RPMI8226 (cell line): ENCODE measurements at places on chromosomes 1 and 21.
A peak's percentile ranks its signal among the peaks of the same experiment; 100 is the strongest.

DNA sequence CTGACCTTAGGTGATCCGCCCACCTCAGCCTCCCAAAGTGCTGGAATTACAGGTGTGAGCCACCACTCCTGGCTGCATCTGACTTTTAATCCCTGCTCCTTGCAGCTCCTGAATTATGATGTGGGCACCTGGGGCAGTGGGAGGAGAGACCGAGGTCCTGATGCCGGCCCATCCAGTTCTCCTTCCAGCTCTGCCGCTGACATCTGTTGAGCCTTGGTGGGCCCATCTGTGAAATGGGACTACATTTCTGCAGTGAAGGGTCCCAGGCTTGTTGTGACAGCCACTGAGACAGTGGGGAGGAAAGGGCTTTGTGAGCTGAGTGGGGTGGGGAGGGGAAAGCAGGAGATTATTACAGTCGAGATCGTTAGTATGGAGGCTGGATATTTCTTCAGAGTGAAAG, 11.8 kb downstream of the PLA2G2F start:
- no peak for DNase-seq

GRCh38 chr1:247204177-247204647, 32.4 kb upstream of the ZNF124 start:
- DNase-seq = no peak

GRCh38 chr1:199033661-199034060, 394.8 kb downstream of the PTPRC start:
- DNase-seq = no peak

GRCh38 chr1:15825800-15826199, 18.4 kb upstream of the UQCRHL start:
- DNase-seq = no peak

DNA sequence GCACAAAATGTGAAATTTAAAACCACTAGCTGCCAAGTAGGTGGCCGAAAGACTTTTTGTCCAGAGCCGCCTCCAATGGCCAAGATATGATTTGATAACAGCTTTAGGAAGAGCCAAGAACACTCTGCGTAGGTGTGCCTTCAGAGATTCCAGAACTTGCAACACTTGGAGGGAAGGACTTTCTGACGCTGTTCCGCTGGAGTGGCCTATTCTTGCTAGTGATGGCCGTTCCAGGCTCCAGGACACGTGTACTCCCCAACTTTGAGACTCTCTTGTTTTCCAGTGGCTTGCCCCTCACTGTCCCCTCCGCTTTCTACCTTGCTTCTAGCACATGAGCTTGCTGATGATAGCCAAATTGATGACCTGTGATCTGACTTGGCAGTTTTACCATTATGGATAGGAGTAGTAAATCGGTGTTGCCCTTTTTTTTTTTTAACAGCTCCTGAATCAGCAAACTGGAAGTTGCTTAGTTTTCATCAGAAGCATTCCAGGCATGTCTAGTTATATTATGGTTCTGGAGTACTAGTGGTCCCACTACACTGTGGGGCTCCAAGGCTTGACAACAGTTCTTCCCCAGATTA, 1.0 kb downstream of the PRDX6 start:
- DNase-seq = peak; percentile 37

GRCh38 chr1:200035956-200036618, 8.6 kb downstream of the NR5A2 start:
- DNase-seq = peak; percentile 3

- DNase-seq = no peak
Measured at GRCh38 chr21:43654806-43655489, 4.3 kb downstream of the HSF2BP start.

GRCh38 chr1:200034262-200034557, 6.7 kb downstream of the NR5A2 start:
- no peak for DNase-seq

DNA sequence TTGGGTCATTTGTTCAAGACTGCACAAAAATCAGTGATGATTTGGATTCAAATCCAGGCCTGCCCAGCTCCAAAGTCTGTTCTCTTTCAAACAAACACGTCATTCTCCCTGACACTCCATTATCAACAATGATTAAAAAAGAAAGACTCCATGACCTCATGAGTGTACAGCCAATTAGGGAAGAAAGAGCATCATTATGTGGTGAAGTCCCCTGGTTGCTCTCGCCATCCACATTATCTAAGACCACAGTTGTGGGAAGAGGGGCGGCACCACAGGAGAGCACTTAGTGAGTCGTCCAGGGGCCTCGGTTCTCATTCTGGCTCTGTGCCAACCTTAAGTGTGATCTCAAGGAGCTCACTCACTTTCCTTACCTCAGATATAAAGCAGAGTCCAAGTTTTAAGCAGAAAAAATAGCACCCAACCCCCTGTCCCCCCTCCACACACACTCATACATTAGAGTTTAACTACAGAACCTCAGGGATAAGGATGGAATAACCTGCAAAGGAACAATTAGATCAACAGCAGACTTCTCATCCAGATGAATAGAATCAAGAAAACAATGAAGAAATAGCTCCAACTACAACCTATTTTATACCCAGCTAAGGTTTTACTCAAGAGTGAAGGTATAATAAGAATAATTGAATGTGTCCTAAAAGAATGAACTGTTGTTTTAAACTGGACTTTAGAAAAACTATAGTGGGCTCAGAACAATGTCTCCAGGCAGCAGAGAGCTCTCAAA, 47.8 kb downstream of the COL6A1 start:
- no peak for DNase-seq

GRCh38 chr1:59434336-59434735, 137.4 kb downstream of the FGGY start:
- DNase-seq = no peak

DNA sequence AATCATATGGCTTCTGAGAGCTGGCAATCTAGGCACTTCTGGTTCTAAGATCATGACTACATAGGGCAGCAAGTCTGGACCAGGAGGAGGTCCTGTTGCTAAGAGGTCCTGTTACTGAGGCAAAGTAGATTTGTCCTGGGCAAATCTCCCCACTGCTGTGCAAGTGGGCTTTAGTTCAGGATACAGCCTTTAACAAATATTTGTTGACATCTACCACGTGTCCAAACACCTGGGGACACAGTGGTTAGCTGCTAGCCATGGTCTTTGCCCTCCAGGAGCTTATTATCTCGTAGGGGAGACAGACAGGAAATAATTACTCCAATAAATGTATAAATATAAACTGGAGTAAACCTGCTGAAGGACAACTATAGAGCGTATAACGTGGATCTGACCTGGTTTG, 3.2 kb downstream of the CGN start:
- DNase-seq = no peak

DNA sequence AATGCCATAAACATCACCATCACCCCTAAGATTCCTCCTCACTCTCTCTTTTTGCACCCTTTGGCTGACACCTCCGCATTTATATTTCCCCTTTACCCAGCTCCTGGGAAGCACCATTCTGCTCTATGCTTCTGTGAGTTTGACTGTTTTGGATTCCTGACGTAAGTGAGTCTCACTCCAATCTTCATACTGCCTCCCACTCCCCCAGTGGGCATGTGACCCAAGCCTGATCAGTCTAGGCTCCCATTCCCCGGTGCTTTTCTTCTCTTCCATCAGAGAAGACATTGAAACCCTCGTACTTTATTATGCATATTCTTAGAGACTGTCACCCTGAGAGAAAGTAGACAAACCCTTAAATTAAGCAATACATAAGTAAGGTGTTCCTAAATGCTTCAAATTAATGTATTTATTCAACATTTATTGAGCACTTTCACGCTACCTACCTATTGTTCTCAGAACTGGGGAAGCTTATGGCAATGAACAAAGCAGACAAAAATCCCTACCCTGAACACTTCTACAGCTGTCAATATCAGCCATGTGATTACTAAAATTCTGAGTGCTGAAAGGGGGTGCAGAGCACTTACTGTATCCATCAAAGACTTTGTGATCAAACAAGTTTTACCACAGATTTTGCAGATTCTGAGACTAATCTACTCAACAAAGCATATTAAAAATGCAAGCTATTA, 43.4 kb upstream of the DIPK1A start:
- no peak for DNase-seq

- DNase-seq = no peak
Measured at GRCh38 chr1:113850127-113850796, 21.2 kb downstream of the PTPN22 start.

GRCh38 chr1:30008372-30008997, 714.9 kb downstream of the MATN1 start:
- no peak for DNase-seq

DNA sequence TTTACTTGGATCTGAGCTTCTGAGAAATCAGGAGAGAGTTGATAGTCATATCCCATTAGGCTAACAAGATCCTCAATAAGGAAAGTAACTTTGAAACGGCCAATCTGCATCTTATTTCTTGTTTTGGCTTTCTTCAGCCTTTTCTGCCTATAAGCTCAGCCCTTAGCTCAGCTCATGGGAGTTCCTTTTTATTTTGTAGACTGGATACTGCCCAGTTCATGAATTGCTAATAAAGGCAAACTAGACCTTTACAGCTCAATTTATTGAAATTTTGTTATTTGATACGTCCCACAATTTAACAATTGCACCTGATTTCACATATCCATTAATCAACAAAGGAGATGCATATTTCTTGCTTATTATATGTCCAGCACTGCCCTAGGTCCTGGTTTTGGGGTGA, 22.7 kb downstream of the NENF start:
- DNase-seq = no peak

- peak; percentile 15 for DNase-seq
Measured at GRCh38 chr1:51936531-51936930, 54.0 kb downstream of the RAB3B start.

GRCh38 chr1:166390366-166391033, 223.7 kb upstream of the FAM78B start:
- DNase-seq = no peak

DNA sequence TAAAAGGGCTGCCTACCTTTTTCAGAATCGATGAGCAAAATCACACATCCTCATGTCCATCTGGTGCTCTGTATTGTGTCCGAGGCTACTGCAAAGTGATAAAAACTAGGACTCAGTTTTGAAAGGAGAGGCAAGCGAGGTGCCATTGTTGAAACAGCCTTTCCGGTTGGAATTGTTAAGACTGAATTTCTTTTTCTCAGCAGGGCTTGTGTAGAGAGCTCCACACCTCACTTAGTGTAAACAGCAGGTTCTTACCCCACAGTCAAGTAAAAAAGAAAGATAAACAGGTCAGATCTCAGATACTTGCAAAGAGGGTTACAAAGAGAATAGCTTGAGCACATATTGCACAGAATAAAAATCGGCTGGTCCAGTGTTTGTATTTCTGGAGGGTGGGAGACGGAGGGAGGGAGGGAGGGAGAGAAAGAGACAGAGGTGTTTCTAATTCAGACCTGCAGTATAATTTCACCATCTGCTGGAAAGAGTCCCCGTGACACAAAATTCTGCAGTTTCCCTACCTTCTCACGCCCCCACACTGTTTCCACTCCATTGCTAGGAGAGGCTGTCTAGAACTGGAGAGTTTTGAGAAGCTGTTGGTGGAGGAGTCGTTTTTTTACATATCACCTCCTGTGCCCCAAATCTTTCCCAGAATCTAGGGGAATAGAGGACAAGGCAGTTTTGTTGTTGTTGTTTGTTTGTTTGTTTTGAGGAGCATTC, 82.5 kb downstream of the EDEM3 start:
- DNase-seq = no peak

- DNase-seq = no peak
Measured at GRCh38 chr1:101043776-101044175, 18.2 kb upstream of the DPH5 start.

- no peak for DNase-seq
Measured at GRCh38 chr1:244394346-244394745, 57.4 kb downstream of the ADSS2 start.

DNA sequence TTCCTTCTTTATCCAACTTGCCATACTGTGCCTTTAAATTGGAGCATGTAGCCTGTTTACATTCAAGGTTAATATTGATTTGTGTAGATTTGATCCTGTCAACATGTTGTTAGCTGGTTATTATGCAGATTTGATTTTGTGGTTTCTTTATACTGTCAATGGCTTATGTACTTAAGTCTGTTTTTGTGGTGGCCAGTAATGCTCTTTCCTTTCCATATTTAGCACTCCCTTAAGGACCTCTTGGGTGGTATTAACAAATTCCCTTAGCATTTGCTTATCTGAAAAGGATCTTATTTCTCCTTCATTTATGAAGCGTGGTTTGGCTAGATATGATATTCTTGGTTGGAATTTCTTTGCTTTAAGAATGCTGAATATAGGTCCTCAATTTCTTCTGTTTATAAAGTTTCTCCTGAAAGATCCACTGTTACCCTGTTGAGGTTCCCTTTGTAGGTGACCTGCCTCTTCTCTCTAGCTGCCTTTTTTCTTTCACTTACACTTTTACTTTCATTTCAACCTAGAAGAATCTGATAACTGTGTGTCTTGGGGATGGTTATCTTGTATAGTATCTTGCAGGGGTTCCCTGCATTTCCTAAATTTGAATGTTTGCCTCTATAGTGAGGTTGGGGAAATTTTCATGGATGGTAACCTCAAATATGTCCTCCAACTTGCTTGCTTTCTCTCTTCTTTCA, 86.9 kb upstream of the NEGR1 start:
- no peak for DNase-seq

- DNase-seq = no peak
Measured at GRCh38 chr1:21815724-21816321, 3.8 kb downstream of the LDLRAD2 start.

GRCh38 chr1:31366796-31367195, 6.1 kb downstream of the FABP3 start:
- DNase-seq = no peak

DNA sequence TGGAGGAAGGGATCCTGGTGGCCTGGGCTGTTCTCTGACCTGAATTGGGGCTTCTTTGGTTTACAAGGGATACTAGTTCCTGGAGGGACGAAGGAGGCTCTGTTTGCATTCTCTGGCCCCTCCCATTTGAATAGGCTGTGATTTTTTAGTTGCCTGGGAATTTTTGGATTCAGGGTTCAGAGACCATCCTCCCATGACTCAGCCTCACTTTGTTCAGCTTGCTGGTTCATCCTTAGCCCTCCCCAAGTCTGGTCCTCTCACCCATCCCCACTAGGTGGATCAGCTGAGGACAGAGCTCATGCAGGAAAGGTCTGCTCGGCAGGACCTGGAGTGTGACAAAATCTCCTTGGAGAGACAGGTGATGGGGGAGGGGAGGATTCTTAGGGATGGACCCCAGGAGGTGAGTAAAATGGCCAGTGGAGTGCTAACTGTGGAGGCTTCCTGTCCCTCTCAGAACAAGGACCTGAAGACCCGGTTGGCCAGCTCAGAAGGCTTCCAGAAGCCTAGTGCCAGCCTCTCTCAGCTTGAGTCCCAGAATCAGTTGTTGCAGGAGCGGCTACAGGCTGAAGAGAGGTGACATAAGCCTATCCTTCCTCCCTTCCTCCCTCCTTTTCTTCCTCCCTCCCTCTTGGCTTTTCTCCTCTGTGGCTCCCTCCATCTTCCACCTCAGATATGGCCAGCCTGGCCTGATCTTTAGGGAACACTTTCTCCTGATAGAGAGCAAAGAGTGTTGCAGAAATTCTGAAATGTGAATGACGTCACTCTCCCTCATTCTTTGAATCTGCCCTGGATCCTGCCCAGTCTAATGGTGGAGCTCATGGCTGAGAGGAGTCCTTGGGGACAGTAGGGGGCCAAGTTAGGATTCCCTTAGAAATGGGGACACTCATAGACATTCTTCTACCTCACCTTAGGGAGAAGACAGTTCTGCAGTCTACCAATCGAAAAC, 4.5 kb upstream of the TUFT1 start:
- no peak for DNase-seq
